Cardiac muscle cell (in vitro differentiated cells and primary cell): ENCODE measurements at places on chromosomes 11 and 22.

- peak; percentile 54 for DNase-seq
Measured at GRCh38 chr11:35725885-35726284, 63.3 kb downstream of the TRIM44 start.

DNA sequence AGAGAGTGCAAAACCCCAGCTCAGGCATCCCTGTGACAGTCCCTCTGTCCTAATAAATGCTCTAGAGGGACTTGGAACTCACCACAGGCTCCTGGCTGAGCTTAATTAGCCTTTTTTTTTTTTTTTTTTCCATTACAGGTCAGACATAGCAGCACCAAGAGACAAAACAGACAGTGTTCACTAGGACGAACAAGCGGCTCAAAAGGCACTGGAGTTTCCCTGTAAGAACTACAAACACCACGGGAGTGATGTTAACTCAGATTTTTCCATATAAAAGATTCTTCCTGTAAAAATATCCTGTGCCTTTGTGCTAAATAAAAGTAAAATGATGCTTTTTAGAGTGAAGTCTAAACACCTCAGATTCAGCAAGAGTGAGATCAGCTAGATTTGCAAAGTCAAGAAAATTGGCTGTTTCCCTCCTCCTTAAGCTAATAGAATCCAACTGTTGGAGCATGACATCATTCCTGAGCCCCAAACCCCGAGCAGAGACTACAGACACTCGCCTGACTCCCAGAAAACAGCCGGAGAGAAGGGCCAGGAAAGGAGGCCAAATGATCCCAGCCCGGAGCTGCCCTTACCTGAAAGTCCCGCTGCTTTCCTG is 101.0 kb upstream of the AKIP1 start:
- no peak for DNase-seq

- DNase-seq: no peak
Measured at GRCh38 chr11:94528551-94528950, 15.2 kb upstream of the FUT4 start.

DNA sequence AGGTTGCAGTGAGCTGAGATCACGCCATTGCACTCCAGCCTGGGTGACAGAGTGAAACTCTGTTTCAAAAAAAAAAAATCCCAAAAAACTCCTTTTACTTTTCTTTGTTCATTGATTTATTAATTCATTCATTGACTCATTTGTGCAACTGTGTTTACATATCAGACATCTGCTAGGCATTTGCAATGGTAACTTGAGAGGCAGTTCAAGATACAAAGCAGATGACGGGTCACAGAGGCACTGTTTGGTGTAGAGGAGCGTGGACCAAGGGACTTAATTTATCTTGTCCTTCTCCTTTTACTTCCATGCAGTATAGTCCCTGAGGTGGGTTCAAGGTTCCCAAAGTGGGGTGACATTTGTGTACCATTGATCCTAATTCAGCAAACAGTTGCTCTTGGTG is 71.4 kb downstream of the KIAA1671 start:
- no peak for DNase-seq

DNA sequence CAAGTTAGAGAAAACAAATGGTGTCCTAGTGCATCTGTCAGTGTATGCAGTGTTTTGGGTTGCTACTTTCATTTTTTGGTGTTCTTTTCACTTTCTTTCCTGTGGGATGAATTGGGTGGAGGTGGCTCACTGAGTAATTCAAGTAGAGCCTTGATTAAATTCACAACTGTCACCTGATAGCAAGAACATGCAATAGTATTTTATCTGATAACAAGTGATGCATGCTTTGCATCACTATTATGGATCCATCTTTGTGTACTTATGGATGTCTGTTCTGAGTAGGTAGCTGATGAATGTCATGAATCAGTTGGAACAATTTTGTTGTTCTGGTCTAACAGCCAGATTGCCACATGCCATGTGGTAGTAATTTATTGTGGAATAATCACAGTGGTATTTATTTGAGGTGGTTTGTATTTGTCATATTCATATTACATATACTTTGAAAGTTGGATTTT is 87.5 kb downstream of the DDX10 start:
- DNase-seq: no peak

DNA sequence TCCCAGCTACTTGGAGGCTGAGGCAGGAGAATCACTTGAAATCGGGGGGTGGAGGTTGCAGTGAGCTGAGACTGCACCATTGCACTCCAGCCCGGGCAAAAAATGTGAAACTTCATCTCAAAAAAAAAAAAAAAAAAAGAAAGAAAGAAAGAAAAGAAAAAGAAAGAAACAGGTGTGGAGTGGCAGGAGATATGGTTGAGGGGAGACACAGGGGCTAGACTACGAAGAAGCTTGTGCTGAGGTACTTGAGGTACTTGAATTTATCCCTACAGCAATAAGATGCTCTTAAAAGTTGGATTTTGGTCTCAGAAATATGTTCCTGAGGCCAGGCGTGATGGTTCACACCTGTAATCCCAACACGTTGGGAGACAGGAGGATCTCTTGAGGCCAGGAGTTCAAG is 2.2 kb upstream of the MAJIN start:
- DNase-seq: no peak

GRCh38 chr11:84419616-84420015 is 1133.4 kb upstream of the CCDC90B start:
- no peak for DNase-seq

DNA sequence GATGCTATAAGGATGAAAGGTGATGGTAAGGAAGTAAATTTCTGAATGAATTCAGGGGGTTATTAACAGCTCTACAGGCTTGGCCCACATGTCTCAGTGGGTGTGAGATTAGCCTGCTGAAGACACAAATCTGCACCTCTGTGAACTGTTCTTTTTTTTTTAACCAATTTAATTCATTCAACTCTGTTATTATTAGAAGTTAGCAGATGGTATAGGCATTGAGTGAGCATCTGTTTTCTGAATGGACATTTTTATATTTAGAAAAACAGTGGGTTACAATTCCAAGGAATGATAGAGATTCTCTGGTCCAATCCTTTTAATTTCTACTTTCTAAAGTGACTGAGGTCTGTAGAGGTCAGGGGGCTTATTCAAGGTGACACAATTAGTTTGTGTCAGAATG is 122.0 kb upstream of the SORL1-AS1 start:
- DNase-seq: no peak

- peak; percentile 91 for DNase-seq
Measured at GRCh38 chr11:15816260-15816871, 540.0 kb downstream of the SOX6 start.

- peak; percentile 63 for DNase-seq
Measured at GRCh38 chr22:23233084-23233531, 52.8 kb downstream of the BCR start.

GRCh38 chr11:83349296-83349695 is 63.1 kb upstream of the CCDC90B start:
- no peak for DNase-seq

DNA sequence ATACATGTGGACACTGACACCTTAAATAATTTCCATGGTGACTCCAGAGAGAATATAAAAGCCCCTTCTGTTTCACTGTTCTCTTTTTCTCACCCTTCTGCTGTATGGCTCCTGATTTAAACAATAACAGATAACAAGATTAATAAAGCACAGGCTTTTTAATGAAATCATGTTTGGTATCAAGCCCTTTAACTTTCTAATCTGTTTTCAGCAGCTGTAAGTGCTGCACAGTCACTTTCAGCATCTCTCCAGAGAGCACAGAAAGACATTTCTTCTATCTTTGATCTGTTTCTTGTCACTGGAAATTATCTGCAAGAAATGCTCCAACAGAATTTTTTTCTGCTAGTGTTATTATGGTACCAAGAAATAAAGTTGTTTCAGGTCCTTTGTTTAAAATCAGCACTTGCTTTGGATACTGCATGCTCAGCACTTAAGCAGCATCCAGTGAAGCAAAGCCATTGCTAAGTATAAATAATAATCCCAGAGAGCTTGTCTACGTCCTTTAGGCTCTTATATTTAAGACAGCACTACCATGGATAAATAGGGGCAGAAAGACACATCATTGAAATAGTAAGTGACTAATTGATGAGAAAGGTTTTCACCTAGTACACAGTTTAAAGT is 134.2 kb upstream of the CARD18 start:
- DNase-seq: no peak

GRCh38 chr11:32161293-32161692 is 70.4 kb downstream of the RCN1 start:
- no peak for DNase-seq

- no peak for DNase-seq
Measured at GRCh38 chr11:131593301-131593700, 222.9 kb downstream of the NTM start.

DNA sequence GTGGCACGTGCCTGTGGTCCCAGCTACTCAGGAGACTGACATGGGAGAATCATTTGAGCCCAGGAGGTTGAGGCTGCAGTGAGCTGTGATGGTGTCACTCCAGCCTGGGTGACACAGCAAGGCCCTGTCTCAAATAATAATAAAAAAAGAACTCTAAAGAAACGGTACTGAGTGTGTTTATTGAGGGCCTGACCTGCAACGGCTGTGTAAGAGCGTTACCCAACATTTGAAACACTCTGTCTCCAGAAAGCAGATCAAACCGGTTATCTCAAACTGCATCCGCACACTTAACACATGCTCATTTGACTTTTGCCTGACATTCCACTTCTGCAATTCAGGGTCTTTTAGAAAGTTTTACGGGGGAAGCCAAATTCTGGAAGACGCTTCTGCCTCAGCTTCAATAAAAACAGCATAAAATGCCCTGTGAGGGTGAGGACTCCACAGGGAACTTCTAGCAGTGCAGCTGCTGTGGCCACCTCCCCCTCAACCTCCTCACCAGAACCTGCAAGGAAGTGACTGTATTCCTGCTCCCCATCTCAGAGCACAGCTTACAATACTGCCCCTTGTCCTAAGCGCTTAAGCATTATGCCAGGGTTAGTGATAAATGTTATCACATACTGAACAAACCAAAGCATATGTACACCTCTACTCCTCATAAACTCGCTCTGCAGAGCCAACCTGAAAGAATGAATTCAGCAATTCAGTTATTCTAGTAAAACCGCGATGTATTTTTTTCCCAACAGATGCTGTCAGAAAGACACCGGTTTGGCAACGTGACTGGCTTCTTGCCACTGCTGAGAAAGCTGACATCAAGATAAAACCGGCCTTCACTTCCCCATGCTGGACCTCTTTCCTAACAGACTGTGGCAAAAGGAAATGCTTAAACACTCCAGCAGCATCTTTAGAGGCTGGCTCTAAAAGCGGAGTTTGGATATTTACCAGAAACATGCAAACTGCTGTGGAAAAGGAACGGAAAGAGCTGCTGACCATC is 52.2 kb downstream of the PRDM10 start:
- DNase-seq: peak; percentile 94

DNA sequence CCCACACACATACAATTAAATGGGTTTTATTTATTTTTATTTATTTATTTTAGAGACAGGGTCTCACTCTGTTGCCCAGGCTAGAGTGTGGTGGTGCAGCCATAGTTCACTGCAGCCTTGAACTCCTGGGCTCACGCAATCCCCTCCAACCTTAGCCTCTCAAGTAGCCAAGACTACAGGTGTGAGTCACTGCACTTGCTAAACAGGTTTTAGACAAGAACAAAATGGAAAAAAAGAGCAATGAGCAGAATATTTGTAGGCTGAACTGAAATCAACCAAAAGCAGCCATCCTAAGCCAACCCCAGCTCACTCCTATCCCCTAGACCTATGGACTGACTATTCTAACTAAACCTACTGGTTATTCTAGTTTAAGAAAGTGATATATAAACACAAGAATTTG is 37.8 kb downstream of the MRE11 start:
- no peak for DNase-seq

DNA sequence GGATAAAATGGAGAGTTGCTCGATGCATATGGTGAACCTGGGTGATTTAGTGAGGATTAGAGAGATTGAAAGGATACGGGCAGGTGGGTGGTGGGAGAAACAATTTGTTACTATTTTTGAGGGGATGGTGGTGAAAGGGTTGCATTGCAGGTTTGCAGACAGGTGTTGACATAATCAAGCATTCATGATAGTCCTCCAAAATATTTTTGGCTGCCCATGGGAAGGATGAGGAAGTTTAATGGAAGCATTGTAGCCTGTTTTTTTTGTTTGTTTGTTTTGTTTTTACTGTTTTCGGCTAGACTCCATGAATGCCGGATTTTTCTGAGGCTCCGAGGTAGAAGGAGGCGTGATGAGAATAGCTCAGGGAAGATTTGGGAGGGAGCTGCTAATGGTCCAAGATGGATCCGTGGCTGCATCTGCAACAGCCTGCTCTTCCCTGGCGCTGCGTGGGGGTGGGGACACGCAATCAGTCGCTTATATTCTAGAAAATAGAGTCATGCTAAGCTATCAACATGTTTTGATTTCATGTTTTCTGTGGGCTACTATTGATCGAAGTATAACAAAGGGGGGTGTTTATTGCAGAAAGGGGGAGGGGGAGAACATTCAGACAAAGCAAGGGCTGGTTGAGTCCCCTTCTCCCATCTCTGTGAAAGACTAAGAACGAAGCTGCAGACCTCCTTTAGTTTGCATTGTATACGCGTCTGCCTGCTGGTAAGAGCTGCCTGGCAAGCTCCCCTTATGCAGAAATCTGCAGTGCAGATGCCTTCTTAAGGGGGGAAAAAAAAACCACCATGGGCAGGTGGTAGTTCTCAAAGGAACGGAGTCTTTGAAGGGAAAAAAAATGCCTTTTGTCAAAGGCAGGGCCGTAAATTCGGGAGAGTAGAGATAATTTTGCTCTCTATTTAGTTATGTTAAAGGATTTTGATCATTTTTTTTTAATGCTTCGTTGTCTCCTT is 1.0 kb downstream of the RTN3 start:
- DNase-seq: peak; percentile 44

- no peak for DNase-seq
Measured at GRCh38 chr11:16114431-16114830, 241.9 kb downstream of the SOX6 start.

- DNase-seq: no peak
Measured at GRCh38 chr11:120859552-120860295, 164.2 kb upstream of the TBCEL start.

DNA sequence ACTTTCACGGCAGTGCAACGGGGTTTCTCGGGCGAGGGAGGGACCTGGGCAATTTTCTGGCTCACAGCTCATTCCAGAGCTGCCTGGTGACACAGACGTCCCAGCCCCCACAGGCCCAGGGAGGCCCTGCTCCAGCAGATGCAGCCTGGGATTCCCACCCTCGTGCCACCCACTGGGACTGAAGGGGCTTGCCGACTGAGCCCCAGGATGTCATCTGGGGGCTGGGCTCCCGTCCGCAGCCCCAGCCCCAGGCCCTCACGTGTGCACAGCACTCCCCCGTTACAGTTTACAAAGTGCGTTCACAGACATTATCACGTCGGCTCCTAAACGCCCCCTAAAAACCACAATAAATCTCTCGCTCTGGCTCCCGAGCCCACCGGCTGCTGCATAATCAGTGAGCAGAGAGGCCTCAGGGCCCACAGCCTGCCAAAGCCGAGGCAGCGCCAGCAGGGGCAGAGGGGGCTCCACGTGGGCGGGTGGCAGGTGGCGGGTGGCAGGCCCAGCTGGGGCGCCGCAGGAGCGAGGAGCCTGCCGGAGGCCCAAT is 76.9 kb upstream of the TCF20 start:
- peak; percentile 35 for DNase-seq
